Mesothelial cell of epicardium (in vitro differentiated cells): ENCODE measurements at places on chromosomes 11 and 22.

GRCh38 chr11:20353829-20354434 lies 9.6 kb upstream of the HTATIP2 start:
- H3K27me3 ChIP-seq: peaks cover 1% of the 10 kb centered on the region
- DNase-seq: no peak
- H3K36me3 ChIP-seq: no peaks in the 10 kb centered on the region

- peaks cover 27% of the 10 kb centered on the region for H3K4me1 ChIP-seq
- H3K27ac ChIP-seq: no peak overlapping the region
- no peak overlapping the region for H3K4me3 ChIP-seq
- no peak for DNase-seq
- H3K36me3 ChIP-seq: peaks cover 17% of the 10 kb centered on the region
Measured at GRCh38 chr11:9714272-9714940, 50.5 kb downstream of the SWAP70 start.

- peaks cover 56% of the 10 kb centered on the region for H3K4me1 ChIP-seq
- H3K27ac ChIP-seq: no peak overlapping the region
- no peak for DNase-seq
- H3K4me3 ChIP-seq: no peak overlapping the region
Measured at GRCh38 chr11:125379981-125380380, 116.1 kb downstream of the FEZ1 start.

GRCh38 chr22:44293034-44293433 lies 19.7 kb downstream of the SHISAL1 start:
- H3K27me3 ChIP-seq: no peaks in the 10 kb centered on the region
- peaks cover 9% of the 10 kb centered on the region for H3K4me1 ChIP-seq
- no peak overlapping the region for H3K27ac ChIP-seq
- peaks cover 2% of the 10 kb centered on the region for H3K36me3 ChIP-seq
- H3K4me3 ChIP-seq: no peak overlapping the region
- DNase-seq: no peak

- peaks cover 5% of the 10 kb centered on the region for H3K4me1 ChIP-seq
- peak; percentile 77 for DNase-seq
- H3K27me3 ChIP-seq: peaks cover 16% of the 10 kb centered on the region
- peak within 1 kb of the TSS; percentile 64 for H3K4me3 ChIP-seq
Measured at GRCh38 chr22:24805790-24806662, at the start of gene SGSM1. TSS of gene SGSM1 (plus strand) at chr22:24806211. CDS start at chr22:24806326, 115 bp downstream.

DNA sequence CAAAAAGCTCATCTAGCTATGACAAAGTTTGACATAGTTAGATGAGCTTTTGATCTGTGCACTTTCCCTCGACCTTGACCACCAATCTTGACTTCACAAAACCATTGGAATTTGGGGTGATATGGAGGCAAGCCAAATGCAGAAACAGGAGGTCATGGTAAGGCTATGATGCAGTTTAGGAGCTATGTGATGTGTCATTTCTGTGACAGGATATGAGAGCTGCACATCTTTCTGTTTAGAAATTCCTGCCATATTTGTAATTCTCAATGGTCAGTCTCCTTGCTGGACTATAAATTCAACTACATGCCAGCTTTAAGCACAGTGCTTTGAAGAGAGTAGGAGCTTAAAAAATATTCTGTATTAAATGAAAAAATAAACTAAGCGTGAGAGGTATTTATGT lies 12.9 kb downstream of the OR51B6 start:
- no peak for DNase-seq
- H3K36me3 ChIP-seq: no peaks in the 10 kb centered on the region
- peaks cover 2% of the 10 kb centered on the region for H3K4me1 ChIP-seq
- H3K27me3 ChIP-seq: peaks cover 3% of the 10 kb centered on the region

DNA sequence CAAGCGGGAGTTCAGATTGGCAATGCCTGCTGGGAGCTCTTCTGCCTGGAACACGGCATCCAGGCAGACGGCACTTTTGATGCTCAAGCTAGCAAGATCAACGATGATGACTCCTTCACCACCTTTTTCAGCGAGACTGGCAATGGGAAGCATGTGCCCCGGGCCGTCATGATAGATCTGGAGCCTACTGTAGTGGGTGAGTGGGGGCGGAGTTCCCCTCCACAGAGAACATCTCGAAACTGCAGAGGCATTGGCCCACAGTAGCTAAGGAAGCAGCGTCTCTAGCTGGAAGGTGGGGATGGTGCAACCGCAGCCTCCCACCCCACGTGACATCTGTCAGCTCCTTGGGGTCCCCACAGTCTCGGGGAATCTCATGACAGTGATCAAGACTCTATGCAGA lies 10.9 kb downstream of the TUBA8 start:
- no peaks in the 10 kb centered on the region for H3K4me1 ChIP-seq
- H3K27me3 ChIP-seq: no peaks in the 10 kb centered on the region
- H3K36me3 ChIP-seq: peaks cover 4% of the 10 kb centered on the region
- H3K4me3 ChIP-seq: no peak overlapping the region
- DNase-seq: no peak
- no peak overlapping the region for H3K27ac ChIP-seq

DNA sequence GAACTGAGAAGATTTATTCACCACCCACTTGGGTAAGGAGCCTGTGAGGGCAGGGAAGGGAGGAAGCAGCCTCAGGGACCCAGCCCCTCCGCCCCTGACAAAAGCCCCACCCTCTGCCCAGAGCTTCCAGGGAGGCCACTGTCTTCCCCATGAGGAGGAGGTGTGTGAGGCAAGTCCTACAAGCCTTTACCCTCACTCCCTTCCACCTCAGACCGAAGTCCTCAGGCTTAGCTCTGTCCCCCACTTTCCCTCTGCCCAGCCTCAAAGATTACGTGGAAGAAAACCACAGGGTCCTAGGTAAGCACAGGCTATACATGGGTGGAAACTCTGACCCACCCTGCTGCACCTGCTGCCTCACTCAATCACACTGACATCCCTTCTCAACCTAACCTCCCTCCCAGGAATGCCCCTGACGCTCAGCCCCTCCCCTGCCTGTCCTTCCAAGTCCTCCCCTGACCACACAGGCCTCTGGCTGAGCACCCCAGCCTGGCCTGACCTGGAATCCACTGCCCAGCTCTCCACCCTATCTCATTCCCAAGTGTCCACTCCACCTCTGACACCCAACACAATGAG lies 3.6 kb upstream of the ARAP1 start:
- no peak overlapping the region for H3K4me3 ChIP-seq
- peaks cover 29% of the 10 kb centered on the region for H3K4me1 ChIP-seq
- H3K27me3 ChIP-seq: no peaks in the 10 kb centered on the region
- H3K36me3 ChIP-seq: peaks cover 27% of the 10 kb centered on the region
- DNase-seq: no peak
- no peak overlapping the region for H3K27ac ChIP-seq

DNA sequence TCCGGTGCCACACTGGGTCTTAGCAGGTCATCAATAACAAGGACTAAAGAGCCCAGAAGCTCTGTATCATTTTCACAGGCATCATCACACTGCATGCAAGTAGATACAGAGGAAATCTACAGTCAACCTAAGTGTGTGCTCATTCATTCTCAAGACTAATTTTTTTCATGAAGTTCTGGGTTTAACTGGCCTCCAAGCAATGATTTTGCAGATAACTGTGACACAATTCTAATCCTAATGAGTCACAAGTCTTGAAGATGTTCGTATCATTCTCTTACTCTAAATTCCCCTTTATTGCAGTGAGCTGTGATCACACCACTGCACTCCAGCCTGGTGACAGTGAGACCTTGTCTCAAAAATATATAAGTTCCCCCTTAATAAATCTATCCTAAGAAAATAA lies 2.5 kb downstream of the OR52W1 start:
- H3K27ac ChIP-seq: no peak overlapping the region
- no peaks in the 10 kb centered on the region for H3K4me1 ChIP-seq
- no peaks in the 10 kb centered on the region for H3K27me3 ChIP-seq
- H3K36me3 ChIP-seq: peaks cover 3% of the 10 kb centered on the region
- H3K4me3 ChIP-seq: no peak overlapping the region

- H3K4me3 ChIP-seq: no peak overlapping the region
- H3K36me3 ChIP-seq: peaks cover 27% of the 10 kb centered on the region
- DNase-seq: no peak
- no peak overlapping the region for H3K27ac ChIP-seq
Measured at GRCh38 chr11:65500387-65501185, 1.7 kb downstream of the MALAT1 start.

DNA sequence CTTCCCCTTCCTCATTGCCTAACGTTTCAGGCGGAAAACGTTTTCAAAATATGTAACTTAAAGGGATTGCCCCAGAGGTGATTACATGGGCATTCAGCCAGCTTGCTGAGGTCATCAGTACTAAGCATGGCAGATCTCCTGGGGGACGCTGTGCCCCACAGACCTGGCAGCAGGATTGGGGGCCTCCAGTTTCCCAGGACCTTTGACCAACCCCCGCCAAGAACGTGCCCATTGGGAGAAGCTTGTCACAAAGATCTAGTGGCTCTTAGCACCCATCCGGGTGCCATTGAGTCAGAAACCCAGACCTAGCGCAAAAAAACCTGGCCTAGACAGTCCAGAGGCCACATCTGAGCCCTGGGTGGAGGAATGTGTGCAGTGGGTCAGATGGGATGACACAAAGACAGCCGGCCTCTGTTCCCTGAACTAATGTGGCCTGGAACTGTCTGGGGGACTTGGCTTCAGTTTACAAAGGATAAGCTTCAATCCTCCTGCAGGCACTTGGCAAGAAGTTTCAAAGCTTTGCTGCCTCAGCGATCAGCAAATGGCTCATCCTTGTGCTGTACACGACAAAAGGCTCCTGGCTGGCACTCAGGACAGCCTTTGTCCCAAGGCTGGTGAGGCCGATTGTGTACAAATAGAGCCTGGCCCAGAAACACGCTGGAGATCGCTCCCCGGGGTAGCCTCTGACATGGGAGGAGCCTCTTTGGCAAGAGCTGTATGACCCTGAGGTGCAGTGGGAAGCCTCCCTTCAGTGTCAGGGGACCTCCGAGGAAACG lies 9.5 kb downstream of the C1QTNF6 start:
- H3K27ac ChIP-seq: peak overlapping the region; percentile 60
- DNase-seq: no peak
- H3K36me3 ChIP-seq: peaks cover 10% of the 10 kb centered on the region
- peaks cover 32% of the 10 kb centered on the region for H3K4me1 ChIP-seq
- H3K4me3 ChIP-seq: no peak overlapping the region

GRCh38 chr11:68353118-68353517 lies 40.7 kb downstream of the LRP5 start:
- H3K4me3 ChIP-seq: no peak overlapping the region
- H3K27ac ChIP-seq: peak overlapping the region; percentile 73
- no peaks in the 10 kb centered on the region for H3K27me3 ChIP-seq
- DNase-seq: no peak
- H3K36me3 ChIP-seq: peaks cover 31% of the 10 kb centered on the region
- H3K4me1 ChIP-seq: peaks cover 3% of the 10 kb centered on the region

DNA sequence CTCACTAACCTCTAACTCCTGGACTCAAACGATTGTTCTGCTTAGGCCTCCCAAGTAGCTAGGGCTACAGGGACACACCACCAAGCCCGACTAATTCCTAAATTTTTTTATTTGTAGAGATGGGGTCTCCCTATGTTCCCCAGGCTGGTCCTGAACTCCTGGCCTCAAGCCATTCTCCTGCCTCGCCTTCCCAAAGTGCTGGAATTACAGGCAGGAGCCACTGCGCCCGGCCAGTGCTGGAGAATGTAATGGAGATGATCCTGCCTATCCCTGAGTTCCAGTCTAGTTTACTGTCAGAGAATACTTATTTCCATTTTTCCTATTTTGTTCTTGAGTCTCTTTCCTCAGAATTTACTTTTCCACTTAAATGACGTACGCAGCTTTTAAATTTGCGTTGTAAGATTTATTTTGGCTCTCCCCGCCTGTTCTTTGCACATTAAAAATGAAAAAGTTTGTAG lies at the start of gene CHEK1:
Gene CHEK1 (plus strand): TSS at position 408 of the 458 bp plus-strand sequence. CDS start 1,606 bp downstream, outside the sequence.
- peak within 1 kb of the TSS; percentile 86 for H3K4me3 ChIP-seq
- H3K27me3 ChIP-seq: no peaks in the 10 kb centered on the region
- peaks cover 21% of the 10 kb centered on the region for H3K4me1 ChIP-seq
- DNase-seq: no peak

- H3K4me1 ChIP-seq: peaks cover 10% of the 10 kb centered on the region
- no peak overlapping the region for H3K4me3 ChIP-seq
- DNase-seq: no peak
- H3K36me3 ChIP-seq: no peaks in the 10 kb centered on the region
- H3K27ac ChIP-seq: no peak overlapping the region
Measured at GRCh38 chr22:44693756-44694155, 8.2 kb upstream of the PRR5 start.

DNA sequence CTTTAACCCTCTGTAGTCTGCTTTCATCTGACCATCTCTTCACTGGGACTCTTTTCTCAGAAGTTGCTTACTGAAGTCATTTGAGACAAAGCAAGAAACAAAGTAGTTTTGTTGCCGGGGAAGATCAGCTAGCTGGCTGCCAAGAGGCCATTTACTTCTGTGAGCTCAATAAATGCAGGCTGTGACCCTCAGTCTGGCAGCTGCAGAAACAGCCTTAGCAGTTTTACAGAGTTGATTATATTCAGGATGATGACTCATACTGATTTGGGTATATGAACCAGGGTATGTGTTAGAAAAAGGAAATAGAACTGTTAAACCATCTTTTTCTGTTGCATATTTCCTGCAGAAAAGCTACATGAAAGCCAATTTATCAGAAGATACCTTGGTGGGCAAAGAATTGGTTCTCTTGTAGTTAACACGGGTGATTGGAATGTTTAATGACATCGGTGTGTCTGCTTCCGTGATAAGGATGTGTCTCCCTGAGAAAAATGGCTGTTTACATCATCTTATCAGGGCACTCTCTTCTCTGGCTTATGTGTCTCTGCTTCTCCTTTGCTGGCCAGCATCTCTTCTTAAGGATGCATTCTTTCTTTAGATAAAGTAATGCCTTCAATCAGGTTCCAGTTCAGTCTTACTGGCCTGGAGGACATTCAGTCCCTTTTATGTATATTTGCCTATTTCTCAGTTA lies 18.5 kb downstream of the FIBIN start:
- no peak for DNase-seq
- H3K4me1 ChIP-seq: peaks cover 28% of the 10 kb centered on the region
- H3K36me3 ChIP-seq: no peaks in the 10 kb centered on the region
- no peaks in the 10 kb centered on the region for H3K27me3 ChIP-seq
- no peak overlapping the region for H3K4me3 ChIP-seq

DNA sequence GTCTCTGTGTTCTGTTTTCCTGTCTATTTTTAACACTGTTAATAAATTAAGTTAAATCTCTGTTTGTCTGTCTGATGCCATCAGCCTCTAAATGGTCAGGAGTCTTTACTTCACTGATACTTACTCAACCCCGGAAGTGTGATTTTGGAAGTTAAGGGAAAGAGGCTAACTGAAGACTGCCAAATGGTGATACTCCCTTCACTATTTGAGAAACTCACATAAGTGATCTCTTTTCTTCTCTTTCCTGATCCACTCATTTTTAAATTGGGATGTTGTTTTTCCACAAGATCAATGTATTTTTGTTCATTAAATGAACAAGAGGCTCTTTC lies 389 bp upstream of the CASP12 start:
- no peaks in the 10 kb centered on the region for H3K36me3 ChIP-seq
- H3K27me3 ChIP-seq: no peaks in the 10 kb centered on the region
